Smooth muscle cell of the pulmonary artery (primary cell): ENCODE measurements at places on chromosomes 2 and 18. TPM values are rescaled to one million over a fixed set of nuclear protein-coding genes. Genes with fewer than 3 reads are reported as not detected.

CFAP210 gene
- not detected in 2 replicates for total RNA-seq

SMYD5 gene
- total RNA-seq = 23.3 and 29.3 TPM in 2 replicates

CFAP65 gene
- total RNA-seq = 0.03 TPM in 1 of 2 replicates, not detected in the other

CRYGD gene
- total RNA-seq = not detected in 2 replicates

RNASEH1 gene
- 25.1 and 30.5 TPM in 2 replicates for total RNA-seq

ERMN gene
- 0.96 and 1.1 TPM in 2 replicates for total RNA-seq

TXNDC2 gene
- not detected in 2 replicates for total RNA-seq

SPP2 gene
- total RNA-seq = not detected in 2 replicates
